ENCODE measurements at places on chromosomes 13 and 19. TPM values are rescaled to one million over a fixed set of nuclear protein-coding genes. Genes with fewer than 3 reads are reported as not detected.

Gene CD33
- not detected for total RNA-seq

Gene YJEFN3
- total RNA-seq, result 3.6 TPM

Gene DENND1C
- not detected for total RNA-seq

Gene ZNF260
- 14.0 TPM for total RNA-seq

Gene PCDH9
- total RNA-seq, result 10.1 TPM

Gene ZSCAN5C
- total RNA-seq, result not detected

Gene CGB1
- 0.92 TPM for total RNA-seq

Gene CHERP
- total RNA-seq, result 32.6 TPM

DNA sequence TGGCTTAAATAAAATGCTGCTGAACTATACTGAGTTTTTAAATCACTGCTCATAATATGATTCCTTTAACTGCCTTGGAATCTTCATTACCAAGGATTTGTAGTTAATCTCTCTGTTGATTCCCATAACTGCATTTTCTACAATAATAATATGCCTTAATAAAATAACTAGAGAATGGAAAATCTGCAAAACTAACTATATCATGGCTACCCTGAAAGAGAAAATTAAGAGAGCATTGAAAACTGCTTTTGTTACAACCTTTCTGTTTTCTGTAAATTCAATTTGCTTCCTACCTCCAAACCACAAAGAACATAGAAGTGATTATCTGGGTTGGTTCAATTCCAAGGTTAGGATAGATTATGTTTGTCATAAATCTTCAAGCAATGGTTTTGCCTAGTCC is 202.8 kb upstream of the ATXN8OS start:
- DNase-seq, result no peak

GRCh38 chr19:33388725-33389420 is 15.4 kb downstream of the CEBPG start:
- DNase-seq, result no peak

DNA sequence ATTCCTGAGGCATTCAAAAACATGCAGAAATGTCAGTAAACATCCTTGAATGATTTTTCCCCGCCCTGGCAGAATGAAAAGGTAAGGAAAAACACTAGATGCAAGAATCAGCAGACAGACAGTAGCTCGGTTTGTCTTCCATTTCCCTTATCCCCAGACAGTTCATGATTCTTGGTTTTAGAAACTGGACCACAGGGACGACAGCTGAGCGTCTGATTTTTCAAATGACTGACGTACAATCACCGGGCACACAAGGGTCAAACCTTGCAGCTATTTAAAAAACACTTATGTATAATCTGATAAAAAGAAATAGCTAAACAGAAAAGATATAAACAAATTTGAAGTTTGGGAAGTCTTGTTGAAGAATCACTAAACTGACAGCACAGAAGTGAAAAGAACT is 47.1 kb downstream of the DCLK1 start:
- DNase-seq, result no peak

GRCh38 chr19:7679771-7680605 is 645 bp upstream of the TRAPPC5 start:
- no peak for DNase-seq

DNA sequence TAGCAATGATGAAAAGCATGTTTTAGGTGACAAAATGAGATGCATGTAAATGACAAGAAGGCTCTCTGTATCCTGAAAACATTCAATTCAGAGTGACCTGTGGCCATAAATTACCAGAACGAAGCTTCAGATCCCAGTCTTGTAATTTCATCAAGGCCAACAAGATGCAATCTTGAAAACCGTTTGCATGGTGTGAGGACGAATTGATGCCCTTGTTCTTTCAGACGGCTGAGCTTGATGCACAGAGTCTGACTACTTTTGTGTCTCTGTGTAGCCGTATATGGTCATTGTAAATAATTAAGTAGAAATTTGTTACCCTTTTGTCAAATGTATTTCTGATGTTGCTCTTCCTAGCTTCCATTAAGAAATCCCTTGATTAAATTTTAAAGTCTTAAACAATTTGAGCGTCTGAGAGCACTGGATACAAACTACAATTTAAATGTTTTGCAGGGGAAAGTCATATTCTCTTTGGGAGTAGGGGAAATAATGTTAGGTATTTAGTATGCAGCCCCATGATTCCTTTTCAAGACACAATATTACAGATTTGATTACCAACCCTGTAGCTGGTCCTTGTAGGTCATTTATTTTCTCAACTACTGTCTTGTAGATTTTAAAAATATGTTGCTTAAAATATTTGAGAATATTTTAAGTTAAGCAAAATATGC is 125.8 kb upstream of the PCDH9 start:
- no peak for DNase-seq

DNA sequence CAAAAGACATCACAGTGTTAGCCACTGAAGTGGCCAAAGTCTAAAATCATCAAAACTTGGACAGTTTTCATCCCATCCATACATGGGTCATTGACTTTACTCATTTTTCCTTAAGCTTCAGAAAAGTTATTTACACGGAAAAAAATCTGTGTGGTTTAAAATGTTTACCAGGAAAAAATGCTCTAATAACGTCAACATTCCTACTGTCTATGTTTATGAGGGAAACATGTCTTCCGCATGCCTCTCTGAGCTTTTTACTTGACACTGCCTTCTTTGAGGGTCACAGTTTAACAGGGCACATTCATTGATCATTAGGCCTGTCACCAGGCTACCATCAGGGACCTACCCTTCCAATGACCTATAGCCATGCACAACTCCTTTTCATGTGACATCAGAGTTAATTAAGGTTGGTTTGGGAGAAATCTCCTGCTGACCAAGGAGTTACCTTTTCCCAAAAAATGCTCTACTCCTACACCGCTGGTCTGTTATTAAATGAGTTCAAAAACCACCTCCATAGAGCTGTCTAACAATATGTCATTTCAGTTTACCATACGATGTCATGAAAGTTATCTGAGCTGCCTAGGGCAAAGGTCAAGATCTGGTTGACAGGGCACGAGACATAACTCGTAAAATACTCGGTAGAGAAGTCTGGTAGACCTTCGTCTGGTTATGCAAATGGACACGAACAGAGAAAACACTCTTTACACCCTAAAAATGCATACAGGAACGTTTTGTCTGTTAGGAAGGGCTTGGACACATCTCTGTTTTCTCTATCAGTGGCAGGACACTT is 17.8 kb downstream of the FLT1 start:
- DNase-seq, result no peak

DNA sequence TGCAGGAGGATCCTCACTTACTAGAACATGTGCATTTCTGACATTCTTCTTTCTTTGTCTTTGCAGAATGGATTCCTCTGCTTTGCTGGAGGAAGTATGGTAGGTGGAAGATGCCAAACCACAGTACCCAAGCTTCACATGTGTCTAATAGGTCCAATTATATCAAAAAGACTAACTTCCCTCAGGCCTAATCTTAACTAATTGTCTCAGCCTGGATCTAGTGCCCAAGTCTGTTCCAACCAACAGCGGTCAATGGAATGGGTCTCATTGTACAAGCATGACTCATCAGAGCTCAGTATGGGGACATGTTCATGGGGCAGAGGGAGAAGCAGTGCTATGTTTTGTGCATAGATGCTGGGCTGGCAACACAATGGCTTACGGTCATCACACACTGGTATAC is 81.6 kb upstream of the CSNK1A1L start:
- no peak for DNase-seq

DNA sequence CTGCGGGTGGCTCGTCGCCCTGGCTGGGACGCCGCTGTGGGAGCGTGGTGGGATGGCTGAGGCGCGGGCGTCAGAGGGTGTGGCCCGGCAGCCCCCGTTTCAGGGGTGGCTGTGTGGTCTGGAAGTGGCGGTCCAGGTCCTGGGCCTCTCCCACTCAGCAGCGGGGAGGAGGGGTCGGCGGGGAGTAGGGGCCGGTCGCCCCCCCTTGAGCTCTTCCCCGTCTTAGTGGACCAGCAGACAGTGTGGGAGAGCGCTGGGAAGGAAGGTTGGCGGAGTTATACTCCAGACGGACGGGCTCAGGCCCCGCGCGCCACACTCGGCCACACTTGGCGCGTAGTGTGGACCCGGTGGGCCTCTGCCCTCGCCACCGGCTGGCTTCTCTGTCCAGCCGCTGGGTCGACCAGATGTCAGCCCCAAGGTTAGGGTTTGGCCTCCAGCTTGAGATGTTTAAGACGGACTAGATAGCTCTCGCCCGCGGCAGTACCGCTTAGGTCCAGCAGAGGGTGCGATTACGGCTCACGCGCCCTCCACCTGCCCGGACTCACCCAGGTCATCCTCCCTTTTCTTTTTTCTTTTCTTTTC is 21.7 kb upstream of the ZNF429 start:
- peak; percentile 79 for DNase-seq

- DNase-seq, result peak; percentile 83
Observed at GRCh38 chr19:4518345-4519171, at the start of gene PLIN4. Gene PLIN4 (minus strand): TSS chr19:4518486. CDS start chr19:4518272, 214 bp downstream.

DNA sequence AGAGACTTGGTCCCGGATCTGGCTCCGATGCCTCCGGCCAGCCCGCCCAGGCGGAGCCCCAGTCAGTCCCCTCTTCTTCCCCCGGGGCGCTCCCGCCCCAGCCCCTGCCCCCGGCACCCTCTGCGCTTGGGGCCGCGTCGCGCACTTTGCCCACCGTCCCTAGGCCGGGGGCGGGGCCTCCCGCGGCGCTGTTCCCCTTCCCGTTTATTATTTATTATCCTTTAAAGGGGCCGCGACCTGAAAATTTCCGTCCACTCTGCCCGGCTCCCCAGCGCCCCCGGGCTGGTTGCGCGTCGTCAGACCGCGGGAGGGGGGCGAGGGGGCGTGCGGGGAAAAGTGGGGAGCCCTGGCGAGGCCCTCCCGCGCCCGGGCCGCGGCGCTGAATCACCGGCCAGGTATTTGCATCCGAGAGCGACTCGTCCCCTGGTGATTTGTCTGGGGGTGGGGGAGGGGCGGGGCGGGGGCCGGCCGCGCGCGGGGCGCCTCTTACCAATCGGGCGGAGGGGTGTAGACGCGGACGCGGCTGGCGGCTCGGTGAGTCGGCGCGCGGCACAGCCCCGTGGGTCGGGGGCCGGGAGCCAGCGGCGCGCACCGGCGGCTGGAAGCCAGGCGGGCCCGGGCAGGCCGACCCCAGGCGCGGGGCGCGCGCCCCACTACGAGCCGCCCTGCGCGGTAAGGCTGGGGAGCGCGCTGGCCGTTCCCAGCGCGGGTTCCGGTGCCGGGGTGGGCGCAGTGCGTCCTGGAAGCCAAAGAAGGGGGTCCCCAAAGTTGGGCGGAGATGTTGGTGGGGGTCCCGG is at the start of gene ARID3A:
ARID3A (plus strand) TSS at position 510 of the 797 bp plus-strand sequence. CDS start 3,494 bp downstream, outside the sequence.
- DNase-seq, result peak; percentile 88

GRCh38 chr13:27148900-27149299 is 22.7 kb downstream of the USP12 start:
- DNase-seq, result no peak

DNA sequence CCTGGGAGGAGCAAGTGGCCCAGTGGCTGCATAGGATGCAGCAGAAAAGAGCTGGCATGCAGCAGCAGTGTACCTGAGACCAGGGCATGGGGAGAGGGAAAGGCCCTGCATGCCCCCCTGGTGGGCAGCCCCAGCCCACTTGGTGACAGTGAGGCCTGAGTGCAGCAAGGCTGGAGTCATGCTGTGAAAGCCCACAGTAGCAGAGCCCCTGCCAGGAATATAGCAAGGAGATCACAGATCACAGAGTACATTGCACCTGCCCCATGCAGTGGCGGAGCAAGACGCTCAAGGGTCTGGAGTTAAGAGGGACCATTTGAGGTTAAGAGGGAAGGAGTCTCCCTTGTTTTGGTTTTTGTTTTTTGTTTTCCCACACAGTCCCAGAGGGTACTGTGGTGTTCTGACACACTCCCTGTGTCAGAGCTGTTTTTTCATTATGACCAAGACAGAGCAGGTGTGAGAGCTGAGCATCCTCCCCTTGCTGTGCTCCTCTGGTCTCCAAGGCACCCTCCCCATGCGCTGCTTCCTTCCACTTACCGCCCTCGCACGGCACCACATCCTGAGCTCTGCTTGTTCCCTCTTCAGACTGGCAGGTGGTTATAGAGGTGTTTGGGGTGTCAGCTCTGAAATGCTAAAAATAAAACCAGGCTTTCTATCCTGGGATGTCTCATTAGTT is 85.0 kb upstream of the UBL3 start:
- no peak for DNase-seq

GRCh38 chr19:29963576-29963975 is 21.5 kb downstream of the URI1 start:
- DNase-seq, result no peak

GRCh38 chr19:6834433-6834832 is 52.9 kb upstream of the ADGRE1 start:
- DNase-seq, result no peak

GRCh38 chr13:93925990-93926389 is 553.5 kb downstream of the DCT start:
- no peak for DNase-seq

DNA sequence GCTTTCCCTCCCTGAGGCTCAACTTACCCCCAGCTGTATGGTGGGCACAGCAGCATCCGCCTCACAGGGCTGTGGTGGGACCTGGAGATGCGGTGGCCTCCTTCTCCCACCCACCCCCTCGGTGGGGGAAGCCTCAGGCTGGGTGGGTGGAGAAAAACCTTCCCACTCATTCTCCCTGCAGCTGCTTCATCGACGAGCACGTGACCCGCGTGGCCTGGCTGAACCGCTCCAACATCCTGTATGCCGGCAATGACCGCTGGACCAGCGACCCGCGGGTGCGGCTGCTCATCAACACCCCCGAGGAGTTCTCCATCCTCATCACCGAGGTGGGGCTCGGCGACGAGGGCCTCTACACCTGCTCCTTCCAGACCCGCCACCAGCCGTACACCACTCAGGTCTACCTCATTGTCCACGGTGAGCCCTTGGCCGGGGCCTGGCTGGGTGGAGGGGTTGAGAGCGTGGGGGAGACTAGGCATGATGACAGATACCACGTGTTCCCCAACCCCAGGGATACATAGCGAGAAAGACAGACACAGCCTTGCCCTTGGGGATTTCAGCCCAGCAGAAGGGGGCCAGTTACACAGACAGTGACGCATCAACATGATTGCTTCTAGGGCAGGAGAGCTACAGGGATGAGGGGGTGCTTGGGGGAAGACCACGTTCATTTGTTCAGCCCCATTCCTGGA is 12.2 kb downstream of the IGLON5 start:
- no peak for DNase-seq

DNA sequence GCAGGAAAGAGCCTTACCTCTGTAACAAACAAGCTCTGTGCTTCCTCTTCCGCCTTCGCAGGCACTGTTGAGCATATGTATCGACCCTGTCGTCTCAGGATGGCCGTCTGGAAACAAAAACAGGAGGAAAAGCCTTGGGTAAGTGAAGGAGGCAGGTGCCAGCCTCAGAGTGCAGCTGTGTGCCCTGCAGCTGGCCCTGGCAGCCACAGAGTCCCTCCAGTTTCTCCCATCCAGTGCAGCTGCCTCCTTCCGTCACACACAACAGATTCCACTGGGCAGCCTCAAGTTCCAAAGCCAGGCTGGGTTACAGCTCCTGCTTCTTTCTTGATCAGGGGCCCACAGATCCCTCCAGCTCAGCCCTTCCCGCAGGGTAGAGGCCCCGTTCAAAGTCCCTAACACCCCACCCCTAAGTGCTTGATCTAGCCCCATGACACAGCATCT is 47.7 kb downstream of the DOCK9 start:
- DNase-seq, result no peak

Data from chondrocyte (in vitro differentiated cells).